ENCODE measurements at places on chromosomes 12 and 14.
A peak's percentile ranks its signal among the peaks of the same experiment; 100 is the strongest.

DNA sequence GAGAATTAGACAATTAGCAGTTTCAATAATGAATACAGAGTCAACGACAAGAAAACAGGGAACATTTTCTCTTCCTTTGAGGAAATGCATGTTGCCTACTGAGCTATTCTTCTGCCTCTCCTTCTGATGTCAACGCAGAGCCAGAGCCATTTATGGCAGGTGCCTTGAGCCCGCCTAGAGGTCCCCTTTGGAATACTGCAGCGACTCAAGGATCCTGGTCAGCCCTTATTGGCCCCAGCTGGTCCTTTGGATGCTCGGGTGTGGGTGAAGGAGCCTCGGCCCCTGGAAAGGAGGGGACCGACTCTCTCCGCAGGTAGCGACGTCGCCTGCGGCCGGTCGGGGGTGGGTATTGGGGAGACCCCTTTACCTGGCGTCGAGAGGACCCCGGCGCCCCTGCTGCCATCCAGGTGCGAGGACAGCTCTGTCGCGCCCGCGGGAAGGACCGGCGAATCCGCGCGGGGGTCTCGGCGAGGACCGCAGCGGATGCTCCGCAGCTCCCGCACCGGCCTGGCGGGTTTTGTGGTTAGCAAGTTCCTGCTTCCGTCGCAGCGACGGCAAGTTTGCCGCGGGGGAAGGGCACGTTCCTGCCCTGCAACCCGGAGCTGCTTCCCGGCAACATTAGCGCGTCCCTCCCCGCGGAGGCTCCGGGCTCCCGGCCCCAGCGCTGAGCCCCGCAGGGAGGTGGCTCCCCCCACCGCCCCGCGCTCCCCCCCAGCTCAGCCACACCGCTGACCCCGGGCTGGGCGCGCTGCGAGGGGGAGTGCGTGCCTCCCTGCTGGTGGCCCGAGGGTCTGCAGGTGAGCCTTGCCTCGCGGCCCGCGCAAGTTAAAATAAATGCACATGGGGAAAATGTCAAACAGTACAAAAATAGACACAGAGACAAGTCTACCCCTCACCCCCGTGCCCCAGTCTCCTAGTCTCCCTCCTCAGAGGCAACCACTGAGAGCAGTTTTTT is at the start of gene MANSC1:
MANSC1 (minus strand) TSS at position 532 of the 955 bp plus-strand sequence. CDS start 6,928 bp downstream, outside the sequence.
- DNase-seq: peak; percentile 76

GRCh38 chr14:23062002-23062401 is 4.7 kb upstream of the CDH24 start:
- no peak for DNase-seq

DNA sequence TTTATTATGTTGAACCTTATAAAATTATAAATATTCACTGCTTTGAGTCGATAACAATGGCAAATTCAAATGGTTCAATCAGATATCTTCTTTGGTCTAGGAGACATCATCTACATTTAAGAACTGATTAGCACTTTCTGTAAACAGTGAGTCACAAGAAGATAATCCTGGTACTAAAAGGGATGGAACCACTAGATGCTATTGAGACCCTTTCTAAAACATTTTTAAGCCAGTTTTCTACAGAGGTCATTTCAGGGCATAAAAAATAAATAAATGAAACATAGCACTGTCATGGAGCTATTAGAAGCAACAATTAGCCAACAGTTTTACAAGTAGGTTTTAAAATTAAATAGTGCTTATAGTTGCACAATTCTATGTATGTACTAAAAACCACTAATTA is 212.2 kb downstream of the DUSP6 start:
- no peak for DNase-seq

GRCh38 chr12:9344541-9344940 is 136.3 kb upstream of the PZP start:
- no peak for DNase-seq

DNA sequence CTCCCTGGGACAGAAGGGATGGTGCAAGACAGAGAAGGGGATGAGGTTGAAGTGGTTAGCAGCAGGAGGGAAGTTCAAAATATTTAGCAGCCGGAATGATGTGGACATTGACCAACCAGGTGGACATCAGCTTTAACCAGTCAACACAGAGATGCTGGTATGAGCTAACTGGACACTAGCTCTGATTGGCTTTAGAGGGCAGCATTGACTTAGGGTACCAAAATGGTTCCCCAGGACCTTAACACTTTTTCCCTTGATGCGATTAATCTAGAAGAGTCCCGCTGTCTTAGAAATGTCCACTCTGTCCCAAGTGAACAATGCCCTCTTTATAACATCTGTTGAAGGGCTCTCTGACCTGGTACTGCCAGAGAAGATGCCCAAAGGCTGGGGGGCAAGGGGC is 134.0 kb upstream of the GSC start:
- DNase-seq: no peak

All from CD4-positive, alpha-beta T cell (primary cell).